ENCODE measurements at places on chromosomes 4 and X.

DNA sequence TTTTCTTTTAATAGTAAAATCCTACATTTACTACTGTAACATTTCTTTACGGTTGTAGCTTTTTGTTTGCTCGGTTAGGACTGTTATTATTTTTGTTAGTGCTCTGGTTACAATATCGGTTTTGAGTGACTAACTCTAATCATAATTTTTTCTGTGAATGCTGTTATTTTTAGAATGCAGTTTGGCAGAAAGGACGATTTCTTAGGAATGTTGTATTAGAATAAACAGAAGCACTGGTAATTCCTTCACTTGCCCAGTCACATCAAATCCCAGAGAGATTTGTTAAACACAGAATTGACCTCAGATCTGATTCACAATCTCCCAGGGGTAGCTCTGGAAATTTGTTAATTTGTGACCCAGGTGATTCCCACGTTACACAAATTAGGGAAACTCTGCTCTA, 21.7 kb downstream of the DDIT4L start:
- no peak for DNase-seq

- DNase-seq = no peak
These were observed 2352.3 kb downstream of the PCDH7 start for GRCh38 chr4:33072298-33073089.

DNA sequence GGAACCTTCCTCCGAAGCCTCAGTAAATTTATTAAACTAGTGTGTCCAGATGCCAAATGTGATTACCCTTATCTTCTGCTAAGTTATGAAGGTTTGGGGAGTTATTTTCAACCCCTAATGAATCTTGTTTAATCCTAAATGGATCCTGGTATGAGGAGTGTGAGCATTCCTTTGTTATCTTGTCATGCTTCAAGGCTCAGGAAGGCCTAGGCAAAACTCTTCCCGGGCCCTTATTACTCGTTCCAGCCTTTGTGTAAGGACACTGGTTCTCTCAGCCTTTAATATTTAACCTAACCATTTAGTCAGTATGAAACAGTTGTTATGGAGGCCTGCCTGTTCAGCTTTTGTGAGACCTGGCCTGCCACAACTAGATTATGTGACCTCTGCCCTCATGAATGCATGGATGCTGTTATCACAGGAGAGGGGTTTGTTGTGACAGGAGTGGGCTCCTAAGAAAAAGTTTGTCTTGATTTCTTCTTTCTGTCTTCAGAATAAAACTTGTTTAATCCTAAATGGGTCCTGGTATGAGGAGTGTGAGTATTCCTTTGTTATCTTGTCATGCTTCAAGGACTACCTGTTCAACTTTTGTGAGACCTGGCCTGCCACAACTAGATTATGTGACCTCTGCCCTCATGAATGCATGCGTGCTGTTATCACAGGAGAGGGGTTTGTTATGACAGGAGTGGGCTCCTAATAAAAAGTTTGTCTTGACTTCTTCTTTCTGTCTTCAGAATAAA, 181.7 kb downstream of the SLC39A8 start:
- DNase-seq = no peak

DNA sequence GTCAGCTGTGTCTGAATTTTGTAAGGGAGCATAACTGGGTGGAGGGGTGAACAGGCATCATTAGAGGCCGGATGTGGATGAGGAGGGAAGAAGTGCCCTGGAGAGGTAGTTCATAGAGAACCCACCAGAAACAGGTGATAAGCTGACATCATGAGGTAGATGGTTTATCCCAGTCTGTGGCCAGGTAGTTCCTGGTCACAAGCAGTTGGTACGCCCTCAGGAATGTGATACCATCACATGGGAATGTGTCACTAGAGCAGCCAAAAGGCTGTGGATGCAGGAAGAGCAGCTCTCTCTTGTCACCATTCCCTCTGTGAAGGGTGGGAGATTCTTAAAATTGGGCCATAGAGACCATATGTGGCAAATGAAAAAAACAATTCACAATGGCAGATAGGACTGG, 21.9 kb downstream of the MSN start:
- no peak for DNase-seq

All from activated T-cell treated with anti-CD3 and anti-CD28 coated beads for 48 hours (primary cell).